ENCODE measurements at places on chromosomes 3 and 15. TPM values are rescaled to one million over a fixed set of nuclear protein-coding genes. Genes with fewer than 3 reads are reported as not detected.

Gene RGMA
- total RNA-seq: 0.21 TPM

Gene ARPIN
- 14.2 TPM for total RNA-seq

Gene CHRD
- 0.21 TPM for total RNA-seq

Gene SOX2
- total RNA-seq: 0.50 TPM

Gene UROC1
- not detected for total RNA-seq

Gene CPNE9
- total RNA-seq: not detected

Gene MGLL
- total RNA-seq: 60.1 TPM

Gene NRROS
- total RNA-seq: 0.04 TPM

Gene CRELD1
- 15.5 TPM for total RNA-seq

Gene NR1I2
- not detected for total RNA-seq

Gene HYPK
- 4.2 TPM for total RNA-seq

Gene STARD9
- 1.2 TPM for total RNA-seq

Gene PODXL2
- 10.2 TPM for total RNA-seq

Gene LCTL
- total RNA-seq: not detected

Gene CRBN
- total RNA-seq: 25.5 TPM

Gene ACKR2
- 0.10 TPM for total RNA-seq

Gene CACNA2D3
- 0.19 TPM for total RNA-seq

Gene POLR2H
- 65.2 TPM for total RNA-seq

Gene COPG1
- total RNA-seq: 81.8 TPM

Gene DPPA2
- not detected for total RNA-seq

Gene SLC22A14
- 0.12 TPM for total RNA-seq

Gene ALPK3
- total RNA-seq: 0.10 TPM

Gene REC114
- not detected for total RNA-seq

Gene GOLGA6L4
- 0.39 TPM for total RNA-seq

Gene XCR1
- total RNA-seq: not detected

Gene GXYLT2
- 1.0 TPM for total RNA-seq

Gene SYNM
- total RNA-seq: 36.1 TPM

Gene SERPINI2
- not detected for total RNA-seq

Gene P2RY14
- not detected for total RNA-seq

Gene GNB4
- total RNA-seq: 19.4 TPM

Gene TMCO5A
- total RNA-seq: not detected

Gene GOLGA6D
- not detected for total RNA-seq

Gene GRAMD2A
- 0.22 TPM for total RNA-seq

Gene PRR20G
- 2.4 TPM for total RNA-seq

Gene ANKUB1
- total RNA-seq: not detected

Gene GOLGA8T
- total RNA-seq: 1.9 TPM

Gene NANOGP8
- total RNA-seq: not detected

Gene EXD1
- total RNA-seq: 0.35 TPM

Gene GRM7
- not detected for total RNA-seq

Gene SLC35A5
- 16.6 TPM for total RNA-seq

Gene CAMK2N2
- total RNA-seq: 1.5 TPM

Gene TMEM39A
- 23.0 TPM for total RNA-seq

Gene TGM4
- 0.39 TPM for total RNA-seq

Gene IP6K2
- total RNA-seq: 52.9 TPM

Gene GALNT15
- total RNA-seq: 0.05 TPM

Gene IL16
- 0.29 TPM for total RNA-seq

All from A549 treated with dexamethasone at 1 μM for 4 hours (cell line).